ENCODE measurements at places on chromosomes 11 and 22.

DNA sequence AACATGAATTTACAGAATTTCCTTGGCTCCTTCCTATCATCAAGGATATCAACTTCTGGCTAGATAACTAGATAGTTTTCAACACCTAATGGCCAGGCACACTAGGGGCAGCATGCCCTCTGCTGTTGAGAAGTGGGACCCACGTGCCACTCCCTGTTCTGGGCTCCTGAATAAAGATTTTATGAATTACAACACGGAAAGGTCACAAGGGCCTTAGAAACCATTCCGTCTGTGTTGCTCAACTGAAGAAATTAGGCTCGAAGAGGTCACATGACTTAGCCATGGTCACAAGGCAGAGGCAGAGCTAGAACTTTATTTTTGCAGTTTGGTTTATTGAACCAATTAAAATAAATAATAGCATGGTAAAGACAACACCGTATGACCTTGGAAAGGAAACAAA lies 36.0 kb downstream of the PRCP start:
- no peak for DNase-seq

GRCh38 chr11:126890561-126890960 lies 110.0 kb downstream of the KIRREL3 start:
- no peak for DNase-seq

GRCh38 chr22:22895776-22896445 lies 8.3 kb downstream of the IGLL5 start:
- DNase-seq: no peak

GRCh38 chr22:38202437-38203089 lies 769 bp downstream of the MAFF start:
- peak; percentile 19 for DNase-seq

GRCh38 chr22:28369854-28370253 lies 309.8 kb downstream of the TTC28 start:
- no peak for DNase-seq

- DNase-seq: no peak
Measured at GRCh38 chr11:94781837-94782236, 13.7 kb downstream of the AMOTL1 start.

DNA sequence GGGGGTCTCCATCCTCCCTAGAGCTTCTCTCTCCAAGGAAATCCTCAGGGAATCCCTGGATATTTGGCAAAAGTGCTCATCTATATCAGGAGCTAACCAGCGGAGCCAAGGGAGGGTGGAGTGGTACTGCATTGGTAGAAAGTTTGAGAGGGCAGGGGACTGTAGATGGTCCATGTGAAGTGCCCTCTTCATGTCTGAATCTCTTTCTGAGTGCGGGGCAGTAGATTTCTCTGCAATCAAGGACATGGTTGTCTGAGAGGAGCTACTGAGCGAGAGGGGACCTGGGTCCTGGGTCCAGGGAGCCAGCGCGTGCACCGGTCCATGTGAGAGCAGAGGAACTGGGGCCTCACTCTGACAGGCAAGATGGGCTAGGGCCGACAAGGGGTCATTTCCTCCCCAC lies 701 bp downstream of the DIXDC1 start:
- DNase-seq: no peak

- no peak for DNase-seq
Measured at GRCh38 chr11:125423247-125423849, 72.7 kb downstream of the FEZ1 start.

- DNase-seq: no peak
Measured at GRCh38 chr11:14244926-14245325, 114.1 kb downstream of the RRAS2 start.

GRCh38 chr11:34926101-34926830 lies 9.8 kb downstream of the PDHX start:
- DNase-seq: no peak

DNA sequence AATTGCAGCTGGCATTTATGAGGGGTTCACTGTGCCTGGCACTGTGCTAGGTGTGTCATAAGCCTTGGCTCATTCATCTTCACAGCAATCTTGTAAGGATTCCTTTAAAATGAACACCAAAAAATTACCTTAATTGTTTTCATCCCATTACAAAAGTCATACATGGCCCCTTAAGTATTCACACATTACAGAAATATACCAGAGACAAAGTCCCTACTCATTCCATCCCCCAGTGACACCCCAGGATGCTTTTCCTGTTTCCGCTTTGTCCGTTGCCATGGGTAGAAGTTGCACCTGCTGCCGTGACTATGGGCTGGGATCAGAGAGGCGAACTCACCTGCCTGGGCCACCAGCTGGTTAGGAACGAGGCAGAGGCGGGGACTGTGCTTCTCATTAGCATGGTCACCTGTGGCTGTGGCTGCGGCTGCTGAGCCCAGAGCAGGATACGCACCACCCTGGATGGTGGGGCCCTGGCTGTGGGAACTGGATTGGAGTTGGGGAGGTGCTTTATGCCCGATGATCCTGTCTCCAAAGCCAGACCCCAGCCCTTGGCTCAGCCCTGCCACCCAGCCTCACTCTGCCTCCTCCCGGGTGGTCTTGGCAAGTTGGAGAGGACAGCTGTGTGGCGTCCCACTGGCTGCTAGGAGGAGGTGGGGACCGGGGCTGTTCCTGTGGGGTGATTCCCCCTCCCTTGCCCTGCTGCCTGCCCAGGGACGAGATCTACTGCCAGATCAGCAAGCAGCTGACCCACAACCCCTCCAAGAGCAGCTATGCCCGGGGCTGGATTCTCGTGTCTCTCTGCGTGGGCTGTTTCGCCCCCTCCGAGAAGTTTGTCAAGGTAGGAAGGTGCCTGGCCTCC lies 60.8 kb downstream of the MYO7A start:
- no peak for DNase-seq

- DNase-seq: no peak
Measured at GRCh38 chr22:46010207-46010867, 33.4 kb upstream of the WNT7B start.

GRCh38 chr11:133597236-133597635 lies 64.9 kb upstream of the OPCML start:
- DNase-seq: no peak

DNA sequence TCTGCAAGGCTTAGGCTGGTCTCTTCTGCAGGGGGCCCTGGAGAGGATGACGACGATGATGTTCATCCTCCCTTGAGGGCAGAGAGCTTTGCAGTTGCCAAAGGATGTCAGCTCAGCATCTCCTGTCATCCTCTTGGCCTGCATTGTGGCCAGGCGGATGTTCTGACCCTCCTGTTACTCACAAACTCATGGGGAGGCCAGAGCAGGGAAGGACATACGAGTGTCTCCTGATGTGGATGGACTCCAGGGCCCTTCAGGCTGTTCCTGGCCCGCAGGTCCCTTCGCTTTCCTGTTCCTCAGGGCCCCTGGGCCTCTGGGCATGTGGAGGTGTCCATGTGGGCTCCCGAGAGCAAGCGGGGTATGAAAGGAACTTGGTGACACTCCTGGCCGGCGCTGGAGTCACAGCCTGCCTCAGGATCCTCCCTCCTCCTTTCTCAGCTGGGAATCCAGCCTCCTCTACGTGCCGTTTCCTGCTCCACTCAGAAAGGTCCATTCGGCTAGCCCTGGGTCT lies 8.5 kb downstream of the ADORA2A start:
- no peak for DNase-seq

GRCh38 chr11:72924568-72925190 lies 110.5 kb downstream of the ATG16L2 start:
- DNase-seq: no peak

DNA sequence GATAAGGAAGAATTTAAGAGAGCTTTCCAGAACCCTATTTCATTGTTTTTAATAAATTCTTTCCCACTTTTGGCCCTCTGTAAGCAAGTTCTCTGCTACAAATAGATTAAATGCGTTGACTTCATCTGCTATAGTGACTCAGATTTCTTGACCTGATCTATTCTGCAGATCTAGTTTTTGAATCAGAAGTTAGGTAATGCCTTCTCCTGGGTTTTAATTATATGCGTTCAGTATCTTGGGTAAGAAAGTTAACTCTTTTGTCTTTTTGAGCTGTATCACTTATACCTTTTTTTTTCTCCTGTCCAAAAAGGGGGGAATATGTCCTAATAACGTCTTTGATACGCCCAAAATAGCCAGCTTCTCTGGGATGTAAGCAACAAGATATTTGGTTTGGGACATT lies 2.4 kb upstream of the HEPHL1 start:
- DNase-seq: no peak

GRCh38 chr11:18802381-18803257 lies 11.0 kb upstream of the PTPN5 start:
- DNase-seq: no peak

GRCh38 chr11:123063826-123064657 lies 2.1 kb upstream of the HSPA8 start:
- DNase-seq: no peak

GRCh38 chr11:23359297-23359696 lies 499.0 kb upstream of the CCDC179 start:
- no peak for DNase-seq

GRCh38 chr22:27624042-27624441 lies 177.5 kb downstream of the MN1 start:
- DNase-seq: no peak

- no peak for DNase-seq
Measured at GRCh38 chr22:45329530-45329936, 19.8 kb downstream of the FAM118A start.

GRCh38 chr22:22556995-22557925 lies 1.8 kb downstream of the PRAME start:
- no peak for DNase-seq

DNA sequence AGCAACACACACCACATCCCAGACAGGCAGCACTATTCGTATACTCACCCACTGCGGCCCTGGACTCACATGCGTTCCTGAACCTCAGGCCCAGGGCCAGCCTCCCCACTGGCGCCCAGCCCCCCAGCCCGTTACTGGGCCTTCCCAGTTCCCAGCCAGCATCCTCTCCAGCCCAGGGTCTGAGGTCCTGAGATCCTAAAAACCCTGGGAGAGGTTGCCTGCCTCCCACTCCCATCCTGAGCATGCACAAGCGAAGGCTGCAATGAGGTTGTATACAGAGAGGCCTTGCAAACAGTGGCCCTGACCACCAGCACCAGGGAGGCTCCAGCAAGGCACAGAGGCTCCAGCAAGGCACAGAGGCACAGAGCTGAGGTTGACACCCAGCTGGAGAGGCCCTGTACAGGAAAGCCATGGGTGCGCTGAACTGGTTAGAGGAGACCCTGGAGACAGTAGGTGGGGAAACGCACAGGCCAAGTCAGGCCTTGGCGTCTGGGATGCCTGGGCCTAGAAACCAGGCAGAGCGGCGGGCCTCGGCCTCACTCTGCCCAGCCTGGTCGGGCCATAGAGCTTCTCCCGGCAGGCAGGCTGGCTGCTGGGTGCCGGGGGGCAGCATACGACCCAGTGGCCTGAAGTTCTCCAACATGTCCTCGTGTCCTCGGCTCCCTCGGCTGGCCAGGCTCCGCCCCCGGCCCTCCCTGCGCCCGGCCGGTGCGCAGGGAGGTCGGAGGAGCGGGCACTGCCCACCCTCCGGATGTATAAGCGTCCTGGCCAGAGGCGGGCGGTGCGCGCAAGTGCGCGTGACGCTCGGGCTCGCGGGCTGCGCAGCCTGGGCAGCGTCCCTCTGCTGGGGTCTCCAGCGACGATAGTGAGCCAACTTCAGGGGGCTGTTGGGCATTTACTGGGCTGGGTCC lies 2.3 kb upstream of the TBX1 start:
- DNase-seq: no peak

DNA sequence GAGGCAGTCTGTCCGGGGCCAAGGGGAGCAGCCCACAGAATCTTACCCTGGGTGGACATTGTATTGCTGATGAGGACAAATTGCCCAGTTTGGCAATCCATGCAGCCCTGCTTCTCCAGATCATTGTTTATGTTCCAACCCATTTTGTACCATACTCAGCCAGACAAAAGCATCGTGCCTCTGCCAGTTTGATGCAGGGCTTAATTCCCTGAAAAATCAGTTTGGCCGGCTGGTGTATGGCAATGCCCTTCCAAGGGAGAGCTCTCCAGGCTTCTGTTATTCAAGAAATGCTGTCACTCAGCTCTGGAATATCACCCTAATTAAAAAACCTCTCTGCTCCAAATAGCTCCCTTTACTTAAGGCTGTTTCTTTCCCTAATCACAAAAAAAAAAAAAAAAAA lies 697.7 kb downstream of the TBC1D22A start:
- no peak for DNase-seq

GRCh38 chr11:30344085-30344484 lies 21.2 kb downstream of the ARL14EP start:
- no peak for DNase-seq

DNA sequence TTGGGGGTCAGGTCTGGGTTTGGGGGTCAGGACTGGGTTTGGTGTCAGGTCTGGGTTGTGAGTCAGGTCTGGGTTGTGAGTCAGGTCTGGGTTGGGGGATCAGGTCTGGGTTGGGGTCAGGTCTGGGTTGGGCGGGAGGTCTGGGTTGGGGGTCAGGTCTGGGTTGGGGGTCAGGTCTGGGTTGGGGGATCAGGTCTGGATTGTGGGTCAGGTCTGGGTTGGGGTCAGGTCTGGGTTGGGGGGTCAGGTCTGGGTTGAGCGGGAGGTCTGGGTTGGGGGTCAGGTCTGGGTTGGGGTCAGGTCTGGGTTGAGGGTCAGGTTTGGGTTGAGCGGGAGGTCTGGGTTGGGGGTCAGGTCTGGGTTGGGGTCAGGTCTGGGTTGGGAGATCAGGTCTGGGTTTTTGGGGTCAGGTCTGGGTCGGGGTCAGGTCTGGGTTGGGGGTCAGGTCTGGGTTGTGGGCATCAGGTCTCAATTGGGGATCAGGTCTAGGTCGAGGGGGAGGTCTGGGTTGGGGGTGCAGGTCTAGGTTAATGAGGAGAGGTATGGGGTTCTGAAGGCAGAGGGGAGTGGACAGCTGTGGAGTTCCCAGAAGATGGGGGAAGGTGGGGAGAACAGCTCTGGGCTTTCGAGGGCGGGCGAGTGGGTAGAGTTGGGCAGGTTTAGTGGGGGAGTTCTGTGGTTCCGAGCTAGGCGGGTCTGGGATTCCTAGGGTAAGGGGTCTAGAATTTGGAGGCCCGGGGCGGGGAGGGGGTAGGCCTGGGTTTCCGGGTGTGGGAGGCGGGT lies 629 bp downstream of the TTLL8 start:
- DNase-seq: no peak

GRCh38 chr11:96256215-96257011 lies 86.6 kb downstream of the MAML2 start:
- no peak for DNase-seq

DNA sequence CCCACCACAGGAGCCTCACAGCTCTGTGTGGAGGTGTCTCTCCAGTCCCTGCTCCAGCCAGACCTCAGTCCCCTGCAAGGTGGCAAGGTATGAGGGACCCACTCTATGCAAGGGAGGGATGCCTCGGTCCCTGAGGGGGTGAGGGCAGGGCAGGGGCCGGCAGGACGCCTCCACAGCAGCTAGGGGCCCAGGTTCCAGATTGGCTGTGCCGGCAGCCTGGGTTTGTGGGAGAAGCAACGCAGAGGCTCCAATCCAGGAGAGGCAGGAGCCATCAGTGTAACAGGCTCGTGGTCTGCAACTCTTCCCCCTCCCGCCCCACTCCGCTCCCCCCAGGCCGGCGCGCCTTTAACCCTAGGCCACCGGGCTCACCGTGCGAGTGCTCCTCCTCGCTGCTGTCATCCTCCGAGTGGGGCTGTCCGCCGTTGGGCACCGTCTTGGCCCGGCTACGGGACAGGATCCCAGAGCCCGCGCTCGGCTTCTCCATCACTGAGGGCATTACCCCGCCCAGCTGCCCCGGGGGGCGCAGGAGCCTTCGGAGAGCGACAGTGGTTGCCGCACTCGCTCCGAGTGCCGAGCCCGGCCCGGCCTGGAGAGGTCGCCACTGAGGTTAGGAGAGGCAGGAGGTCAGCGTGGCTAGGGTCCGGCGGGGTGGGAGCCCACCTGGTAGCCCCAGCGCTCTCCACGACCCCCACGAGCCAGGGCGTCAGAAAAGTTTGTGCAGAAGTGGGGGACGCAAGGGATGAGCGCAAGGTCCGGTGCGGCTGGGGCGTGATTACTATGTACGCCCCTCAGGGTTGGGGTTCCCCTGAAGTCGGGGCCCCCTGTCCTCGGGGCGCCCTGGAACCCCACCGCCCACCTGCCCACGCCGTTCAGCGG lies 765 bp downstream of the RCOR2 start:
- DNase-seq: no peak

All from stimulated activated CD8-positive, alpha-beta memory T cell treated with anti-CD3 and anti-CD28 coated beads, Interleukin-7, amount 100 ng/mL, for 1 hour (primary cell).